ENCODE measurements at places on chromosomes 7 and 10. TPM values are rescaled to one million over a fixed set of nuclear protein-coding genes. Genes with fewer than 3 reads are reported as not detected.

COL17A1 gene
- 1.6 TPM for total RNA-seq

SHOC2 gene
- total RNA-seq: 11.4 TPM

LFNG gene
- 7.7 TPM for total RNA-seq

DNA sequence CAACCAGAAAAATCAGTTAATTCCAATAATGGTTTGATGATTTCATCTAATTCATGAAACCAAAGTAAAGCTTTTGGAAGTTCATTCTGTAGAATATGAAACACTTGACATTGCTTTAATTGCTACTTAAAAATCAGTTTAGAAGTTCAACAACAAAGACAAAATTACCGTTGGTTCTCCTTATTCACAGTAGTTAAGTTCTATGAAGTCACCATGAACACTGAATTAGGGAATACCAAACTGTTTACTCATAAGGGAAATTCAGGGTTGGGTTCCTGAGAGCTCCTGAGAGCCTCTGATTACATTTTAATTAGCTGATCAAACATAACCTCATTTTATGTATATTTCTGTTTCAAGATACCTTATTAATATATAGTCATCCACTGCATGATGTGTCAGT is 46.2 kb downstream of the ZNF438 start:
- DNase-seq: peak; percentile 73

DNA sequence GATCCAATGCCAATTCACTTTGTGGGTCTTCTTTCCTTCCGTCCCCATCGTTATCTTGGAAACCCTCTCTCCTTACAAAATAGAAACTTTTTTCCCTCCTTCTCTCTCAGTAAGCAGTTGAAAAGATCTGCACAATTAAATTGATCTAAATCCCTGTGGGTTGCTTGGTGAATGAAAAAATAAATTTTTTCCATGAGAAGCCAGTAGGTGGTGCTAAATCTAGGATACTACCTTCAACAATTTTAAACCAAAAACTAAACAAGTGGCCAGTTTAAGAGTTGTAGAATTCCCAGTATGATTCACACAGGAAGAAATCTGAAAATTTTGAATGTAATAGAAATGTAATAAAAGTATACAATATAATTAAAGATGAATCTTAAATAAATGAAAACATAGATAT is 990.3 kb upstream of the ZNF722 start:
- no peak for DNase-seq

GRCh38 chr7:98283127-98283886 is 1.8 kb downstream of the BRI3 start:
- DNase-seq: peak; percentile 55

GRCh38 chr10:103855852-103856796 is 748 bp upstream of the SH3PXD2A start:
- DNase-seq: no peak
